ENCODE measurements at places on chromosomes 12 and 14.

DNA sequence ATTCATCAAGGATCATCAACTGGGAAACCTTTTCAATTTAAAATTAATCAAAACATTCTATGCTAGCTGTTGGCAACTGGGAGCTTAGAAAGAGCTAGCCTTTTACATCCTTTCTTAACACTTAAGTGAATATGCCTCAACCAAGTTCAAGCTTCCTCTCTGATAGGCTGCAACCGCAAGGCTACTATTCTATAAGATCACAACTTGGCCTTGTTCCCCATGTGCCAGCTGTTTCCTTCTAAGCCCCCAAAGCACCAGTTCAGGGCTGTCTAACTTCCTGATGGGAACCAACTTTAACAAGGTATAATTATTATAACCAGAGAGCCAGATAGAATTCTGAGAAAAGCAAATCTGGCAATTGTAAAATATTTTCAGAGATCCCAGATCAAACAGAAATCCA is 37.0 kb downstream of the KCNC2 start:
- DNase-seq, result no peak

DNA sequence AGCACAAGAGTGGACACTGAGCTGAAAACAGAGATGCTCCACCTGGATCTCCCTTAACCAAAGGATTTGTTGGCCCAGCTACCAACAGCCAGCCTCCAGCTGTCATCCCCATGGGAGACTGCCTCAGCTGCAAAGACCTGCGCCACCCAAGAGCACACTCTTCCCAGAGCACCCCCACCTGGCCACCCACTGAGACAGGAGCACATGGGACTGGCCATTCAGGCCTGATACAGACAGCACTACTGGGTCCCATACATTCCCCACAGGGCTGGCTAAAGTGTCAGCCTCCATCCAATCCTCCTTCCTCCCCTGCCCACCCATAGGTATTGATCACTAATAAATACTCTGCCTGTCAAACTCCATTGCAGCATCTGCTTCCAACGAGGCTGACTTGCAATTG is 241.5 kb downstream of the BCL11B start:
- DNase-seq, result no peak

GRCh38 chr12:4169959-4170358 is 103.6 kb upstream of the CCND2 start:
- DNase-seq, result no peak

GRCh38 chr14:22427771-22428231 is 161.2 kb downstream of the DAD1 start:
- DNase-seq, result no peak

DNA sequence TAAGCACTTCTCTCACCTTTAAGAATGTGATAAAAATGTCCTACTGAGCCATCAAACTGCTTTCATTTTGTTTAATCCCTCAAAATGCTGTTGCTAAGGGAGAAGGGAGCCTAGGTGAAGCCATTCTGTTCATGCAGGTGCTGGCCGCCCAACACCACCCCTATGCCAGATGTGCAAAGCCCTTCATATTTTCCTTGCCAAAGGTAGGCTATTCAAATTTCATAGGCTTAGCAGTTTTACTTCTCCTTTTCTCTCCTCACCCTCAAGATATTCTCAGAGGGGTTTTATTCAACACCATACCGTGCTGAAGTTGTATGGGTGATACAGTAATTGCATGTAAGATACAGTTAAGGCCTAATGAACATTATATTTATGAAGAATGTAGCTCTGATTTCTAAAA is 461.7 kb downstream of the GXYLT1 start:
- no peak for DNase-seq

- DNase-seq, result no peak
Observed at GRCh38 chr12:21813125-21813524, 38.6 kb upstream of the KCNJ8 start.

DNA sequence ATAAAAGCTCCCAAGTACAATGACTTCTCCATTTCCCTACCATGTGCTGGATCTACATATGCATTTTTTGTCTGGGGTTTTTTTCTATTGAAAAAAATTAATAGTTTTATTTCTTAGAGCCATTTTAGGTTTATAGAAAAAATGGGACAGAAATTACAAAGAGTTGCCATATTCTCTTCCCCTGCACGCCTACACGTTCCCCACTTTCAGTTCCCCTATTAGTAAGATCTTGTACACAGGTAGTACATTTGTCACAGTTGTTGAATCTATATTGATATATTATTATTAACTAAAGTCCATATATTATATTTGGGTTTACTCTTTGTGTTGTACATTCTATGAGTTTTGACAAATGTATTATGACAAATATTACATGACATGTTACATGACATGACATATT is 35.7 kb downstream of the SIX6 start:
- DNase-seq, result no peak
